ENCODE measurements at places on chromosomes 3 and 15. TPM values are rescaled to one million over a fixed set of nuclear protein-coding genes. Genes with fewer than 3 reads are reported as not detected.

The VPS8 gene
- total RNA-seq: 32.7 TPM

The FANCD2OS gene
- total RNA-seq: not detected

GRCh38 chr3:102163039-102163817 is 271.6 kb upstream of the ZPLD1 start:
- peak; percentile 31 for DNase-seq

GRCh38 chr3:5411786-5412185 is 224.3 kb downstream of the EDEM1 start:
- no peak for DNase-seq

- no peak for DNase-seq
These were observed 52.3 kb downstream of the PCSK6 start for GRCh38 chr15:101437209-101437608.

DNA sequence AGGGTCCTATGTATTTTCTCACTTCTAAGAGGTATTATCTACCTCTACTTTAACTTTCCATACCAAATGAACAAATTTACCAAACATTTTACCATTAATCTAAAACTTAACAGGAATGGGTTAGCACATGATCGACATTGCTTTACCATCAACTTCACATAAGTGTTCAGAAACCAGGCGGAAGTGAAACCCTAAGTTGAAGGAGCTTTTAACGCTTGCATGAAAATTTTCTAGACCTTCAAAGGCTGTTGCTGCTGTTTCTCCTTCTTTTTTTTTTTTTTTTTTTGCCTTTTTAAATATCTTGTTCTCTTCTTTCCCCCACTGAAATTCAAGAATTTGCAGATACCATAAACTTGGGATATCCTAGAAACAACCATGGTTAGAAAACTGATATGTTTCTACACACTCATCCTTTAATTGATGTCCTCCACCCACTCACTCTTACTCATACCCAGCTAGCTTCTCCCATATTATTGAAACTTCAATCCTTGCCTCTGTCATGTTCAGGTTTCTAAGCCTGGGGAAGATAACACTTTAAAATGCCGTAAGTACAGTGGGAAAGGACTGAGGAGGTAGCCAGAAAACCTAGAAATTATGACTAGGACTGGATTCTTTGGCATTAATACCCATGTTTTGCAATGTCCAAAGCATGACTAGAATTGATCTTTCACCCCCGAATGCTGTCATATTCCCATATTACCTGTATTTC is 24.7 kb downstream of the MYO5A start:
- DNase-seq: no peak

- no peak for DNase-seq
These were observed 25.9 kb downstream of the CCDC32 start for GRCh38 chr15:40538976-40539375.

DNA sequence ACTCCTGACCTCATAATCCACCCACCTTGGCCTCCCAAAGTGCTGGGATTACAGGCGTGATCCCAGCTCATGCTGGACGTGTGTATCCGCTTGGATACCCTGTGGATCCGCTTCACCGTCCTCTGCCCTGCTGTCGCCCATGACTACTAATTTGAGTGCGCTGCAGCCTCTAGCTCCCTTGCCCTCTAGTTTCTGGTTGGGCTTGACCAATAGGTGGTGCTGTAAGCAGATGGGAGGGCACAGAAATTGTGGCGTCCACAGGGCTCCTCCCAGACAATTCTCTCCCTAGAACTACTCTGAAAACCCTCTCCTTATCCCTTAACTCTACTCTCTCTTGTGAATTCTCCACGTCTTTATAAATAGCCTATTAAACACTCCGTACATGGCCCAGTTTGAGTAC is 36.2 kb downstream of the ZPLD1 start:
- DNase-seq: no peak

DNA sequence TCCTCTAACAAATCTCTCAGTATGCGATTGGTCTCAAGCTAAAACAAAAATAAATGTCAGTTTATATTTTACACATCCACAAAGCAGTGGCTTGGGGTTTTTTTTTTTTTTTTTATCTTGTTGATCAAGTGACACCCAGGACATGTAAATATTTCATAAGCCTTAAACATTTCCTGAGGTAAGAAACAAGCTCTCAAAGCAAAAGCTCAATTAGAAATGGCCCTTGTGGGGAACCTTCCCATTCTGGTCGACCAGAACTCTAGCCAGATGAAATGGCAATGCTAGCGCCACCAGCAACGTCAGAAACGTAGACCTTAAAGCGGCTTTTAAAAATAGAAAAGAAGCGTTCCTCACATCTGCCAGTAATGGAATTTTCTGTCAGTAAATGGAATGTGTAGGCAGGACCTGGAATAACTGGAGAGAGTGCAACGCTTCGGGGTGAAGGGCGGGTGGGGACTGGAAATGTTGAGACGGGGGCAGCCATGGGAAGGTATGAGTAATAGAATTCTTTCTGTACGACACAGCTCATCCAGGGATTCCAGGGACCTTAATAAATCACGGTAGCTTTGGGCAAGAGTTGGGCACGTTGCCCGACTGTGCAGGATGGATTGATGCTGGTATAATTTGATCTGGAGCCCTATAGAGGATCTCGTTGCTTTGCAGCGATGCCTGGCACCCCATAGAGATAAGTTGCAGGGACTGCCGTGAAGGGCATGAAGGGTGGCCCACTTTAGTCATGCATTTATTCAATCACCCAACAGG is 44.4 kb downstream of the BTD start:
- no peak for DNase-seq

GRCh38 chr15:57797568-57798267 is 91.2 kb downstream of the POLR2M start:
- DNase-seq: no peak

DNA sequence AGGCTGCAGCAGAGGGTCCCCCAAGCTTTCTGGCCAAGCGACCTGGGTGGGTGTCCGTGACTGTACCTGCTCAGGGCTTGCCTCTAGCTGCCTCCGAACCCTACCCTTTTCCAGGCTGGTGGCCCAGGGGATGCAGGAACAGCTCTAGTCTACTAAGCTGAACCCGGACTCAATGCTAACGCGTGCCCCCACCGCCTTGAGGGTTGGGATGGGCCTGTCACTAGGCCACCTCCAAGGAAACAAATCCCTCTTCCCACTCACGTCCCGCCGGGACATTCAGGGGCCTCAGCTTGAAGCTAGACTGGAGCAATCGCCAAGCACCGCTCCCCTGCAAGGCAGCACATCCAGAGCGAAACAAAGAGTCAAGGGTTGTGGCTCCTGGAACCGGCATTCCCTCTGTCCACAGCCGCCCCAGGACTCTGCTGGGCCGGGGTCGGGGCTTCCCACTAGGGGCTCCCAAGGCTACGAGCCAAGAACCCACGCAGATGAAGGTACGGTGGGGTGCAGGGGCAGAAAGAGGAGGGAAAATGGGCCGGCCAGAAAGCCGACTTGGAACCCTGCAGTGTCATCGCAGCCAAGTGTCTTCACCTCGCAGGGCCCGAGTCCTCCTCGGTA is 2.9 kb downstream of the FBXL22 start:
- peak; percentile 31 for DNase-seq

DNA sequence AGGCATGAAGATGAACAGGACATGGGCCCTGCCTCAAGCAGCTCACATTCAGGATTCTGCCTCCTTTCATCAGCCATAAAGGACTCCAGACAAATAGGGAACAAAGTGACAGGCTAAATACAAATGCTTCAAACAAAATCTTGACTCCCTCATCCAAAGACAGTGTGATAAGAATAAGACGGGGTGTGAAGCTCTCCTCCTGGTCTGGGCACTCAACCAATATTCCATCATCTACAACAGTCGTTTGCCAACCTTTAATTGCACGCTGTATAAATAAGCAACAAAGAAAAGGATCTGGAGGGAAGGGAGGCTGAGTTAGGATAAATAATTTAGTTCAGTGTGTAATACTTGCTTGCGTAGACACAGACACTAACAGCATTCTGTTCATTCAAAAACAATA is 5.4 kb downstream of the CCDC54 start:
- no peak for DNase-seq

- DNase-seq: no peak
These were observed 58.1 kb downstream of the SNX4 start for GRCh38 chr3:125461896-125462295.

Data from activated naive CD4-positive, alpha-beta T cell treated with anti-CD3 and anti-CD28 coated beads for 36 hours (primary cell).